Stimulated activated CD4-positive, alpha-beta T cell treated with anti-CD3 and anti-CD28 coated beads, TNF-alpha, amount 100 ng/mL, for 4 hours (primary cell): ENCODE measurements at places on chromosomes 16 and 17.

DNA sequence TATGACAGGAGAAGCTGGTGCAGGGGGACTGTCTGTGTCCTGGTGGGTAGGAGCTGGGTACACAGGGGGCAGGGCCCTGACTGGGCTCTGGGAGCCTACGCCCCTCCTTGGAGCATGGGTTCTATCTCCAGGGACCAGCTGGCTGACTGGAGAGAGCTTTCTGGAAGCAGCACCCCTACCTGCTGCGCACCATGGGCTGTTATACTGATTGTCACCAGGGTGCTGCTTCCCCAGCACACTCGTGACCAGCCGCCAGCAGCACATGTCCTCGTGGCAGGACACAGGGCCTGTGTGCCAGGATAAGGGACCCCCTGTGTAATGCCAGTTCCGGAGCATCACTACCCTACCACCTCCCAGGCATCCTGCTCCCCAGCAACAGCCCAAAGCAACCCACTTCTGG, 106.0 kb downstream of the AMFR start:
- no peak for DNase-seq

DNA sequence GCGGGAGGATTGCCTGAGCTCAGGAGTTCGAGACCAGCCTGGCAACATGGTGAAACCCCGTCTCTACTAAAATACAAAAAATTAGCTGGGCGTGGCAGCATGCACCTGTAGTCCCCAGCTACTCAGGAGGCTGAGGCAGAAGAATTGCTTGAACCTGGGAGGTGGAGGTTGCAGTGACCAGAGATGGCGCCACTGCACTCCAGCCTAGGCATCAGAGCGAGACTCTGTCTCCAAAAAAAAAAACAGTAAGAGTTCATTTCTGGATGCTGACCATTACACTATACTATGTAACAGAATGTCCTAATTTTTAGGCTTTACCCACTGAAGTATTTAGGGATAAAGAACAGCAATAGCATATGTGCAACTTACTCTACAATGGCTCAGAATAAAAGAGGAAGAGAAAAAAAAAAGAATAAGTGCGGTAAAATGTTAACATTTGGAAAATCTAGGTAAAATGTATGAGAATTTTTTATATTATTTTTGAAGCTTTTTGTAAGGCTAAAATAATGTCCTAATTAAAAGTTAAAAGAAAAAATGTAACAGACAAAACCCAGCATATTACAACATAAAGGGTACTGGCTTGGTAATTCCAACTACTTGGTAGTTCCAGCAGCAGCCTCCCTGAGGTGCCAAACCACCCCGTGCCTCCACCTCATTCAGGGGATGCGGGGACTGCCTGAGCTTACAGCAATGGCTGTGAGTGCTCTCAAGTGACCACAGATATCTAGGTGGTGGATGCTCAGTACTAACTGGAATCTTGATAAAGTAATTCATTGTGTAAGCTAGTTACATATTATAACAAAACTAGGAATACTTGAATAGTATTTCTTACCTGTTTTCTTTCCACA, 10.9 kb downstream of the COPS3 start:
- no peak for DNase-seq

- DNase-seq = no peak
Measured at GRCh38 chr16:57977418-57978069, 6.6 kb upstream of the CNGB1 start.

DNA sequence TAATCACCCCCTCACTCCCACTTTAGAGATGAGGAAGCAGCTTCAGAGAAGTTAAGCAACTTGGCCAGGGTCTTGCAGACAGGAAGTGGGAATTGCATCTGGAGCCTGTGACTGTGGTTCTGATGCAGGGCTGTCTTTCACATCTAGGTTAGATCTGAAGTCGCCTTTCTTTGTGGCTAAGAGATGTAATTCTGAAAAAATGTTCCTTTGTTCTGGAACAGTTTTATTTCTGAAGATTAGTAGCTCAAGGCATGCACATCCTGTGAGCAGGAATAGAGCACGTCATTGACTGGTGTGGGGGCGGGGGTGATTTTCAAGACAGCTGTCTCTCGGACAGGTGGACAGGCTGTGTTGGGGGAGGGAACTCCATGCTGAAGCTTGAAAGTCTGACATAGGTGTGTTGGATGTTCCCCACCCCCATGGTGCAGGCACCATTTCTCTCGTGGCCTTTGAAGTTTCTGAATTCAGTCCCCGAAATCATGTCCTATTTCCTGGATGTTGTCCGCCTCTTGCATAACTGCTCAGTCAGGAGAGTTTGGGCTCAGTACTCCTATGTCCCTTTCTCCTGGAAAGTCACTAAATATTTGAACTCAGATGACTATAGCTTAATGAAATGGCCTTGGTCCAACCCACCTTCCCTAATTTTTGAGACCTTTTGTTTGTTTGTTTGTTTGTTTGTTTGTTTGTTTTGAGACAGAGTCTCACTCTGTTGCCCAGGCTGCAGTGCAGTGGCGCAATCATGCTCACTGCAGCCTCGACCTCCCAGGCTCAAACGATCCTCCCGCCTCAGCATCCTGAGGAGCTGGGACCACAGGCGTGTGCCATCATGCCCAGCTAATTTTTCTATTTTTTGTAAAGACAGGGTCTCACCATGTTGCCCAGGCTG, 21.0 kb upstream of the HERPUD1 start:
- DNase-seq = no peak

DNA sequence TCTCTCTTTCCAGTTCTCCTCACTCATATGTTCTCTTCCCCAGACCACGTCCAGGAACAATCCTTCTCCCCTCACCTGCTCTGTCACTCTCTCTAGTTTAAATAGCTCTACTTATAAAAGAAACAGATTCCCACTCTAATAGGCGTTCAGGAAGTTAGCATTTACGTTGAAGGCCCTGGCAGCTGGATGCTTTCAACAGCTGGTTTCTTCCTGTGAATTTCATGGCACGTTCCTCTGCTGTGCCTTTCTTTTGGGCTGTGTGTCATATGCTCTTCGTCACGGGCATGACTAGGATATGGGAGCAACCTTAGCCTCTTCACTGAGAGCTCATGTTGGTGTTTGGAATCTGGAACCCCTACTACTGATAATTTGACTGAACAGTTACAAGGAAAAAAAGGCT, 73.2 kb downstream of the ZNF18 start:
- no peak for DNase-seq

DNA sequence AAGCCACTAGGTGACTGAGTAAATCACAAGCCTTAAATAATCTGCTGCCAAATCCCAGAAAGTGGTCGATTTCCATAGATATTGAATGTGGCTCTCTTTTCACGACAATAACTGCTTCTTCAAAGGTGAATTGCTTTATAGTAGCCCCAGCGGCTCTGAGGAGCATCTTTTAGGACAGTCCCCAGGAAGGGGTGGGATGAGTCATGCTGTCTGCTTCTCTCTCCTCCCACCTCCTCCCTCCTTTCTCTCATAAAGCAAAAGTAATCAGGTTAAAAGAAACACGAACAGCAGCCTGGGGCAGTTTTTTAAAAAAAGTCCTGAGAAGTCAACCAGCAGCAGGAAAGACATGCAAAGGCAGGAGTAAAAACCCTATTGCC, 1.8 kb downstream of the KIAA0513 start:
- no peak for DNase-seq

- DNase-seq = no peak
Measured at GRCh38 chr16:46828292-46828691, 2.7 kb downstream of the C16orf87 start.

DNA sequence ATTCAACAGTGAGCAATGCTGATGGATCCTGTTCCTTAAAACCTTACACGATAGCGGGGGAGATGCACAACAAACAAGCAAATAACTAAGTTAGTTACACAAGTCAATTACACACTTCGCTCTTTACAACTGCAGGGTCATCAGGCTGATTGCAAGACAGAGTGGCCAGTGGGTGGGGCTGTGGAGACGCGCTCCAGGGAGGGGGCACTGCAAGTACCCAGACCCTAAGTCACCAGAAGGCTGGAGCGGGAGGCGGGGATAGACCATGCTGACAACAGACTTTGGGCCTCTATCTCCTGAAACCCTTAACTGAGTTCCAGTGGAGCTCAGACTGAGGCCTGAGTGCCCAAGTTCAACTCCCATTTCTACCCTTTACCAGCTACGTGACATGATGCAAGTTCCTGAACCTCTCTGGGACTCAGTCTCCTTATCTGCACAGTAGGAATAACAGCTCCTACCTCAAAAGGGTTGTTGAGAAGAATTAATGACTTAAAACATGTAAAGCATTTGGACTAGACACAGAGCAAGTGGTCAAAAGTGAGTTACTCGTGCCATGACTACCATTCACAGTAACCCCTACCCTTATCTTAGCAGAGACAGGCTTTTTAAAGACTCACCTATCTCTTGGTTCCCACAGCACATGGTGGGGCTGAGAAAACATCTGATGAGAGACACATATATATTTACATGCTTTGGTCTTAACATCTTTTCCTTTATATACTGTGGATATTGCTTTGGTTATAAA, 10.4 kb downstream of the CPPED1 start:
- DNase-seq = no peak

- DNase-seq = no peak
Measured at GRCh38 chr16:23365602-23366240, 63.6 kb downstream of the SCNN1B start.

GRCh38 chr16:50121278-50121677, 31.8 kb upstream of the TENT4B start:
- no peak for DNase-seq

- no peak for DNase-seq
Measured at GRCh38 chr16:27432558-27432957, 30.6 kb downstream of the IL21R start.

DNA sequence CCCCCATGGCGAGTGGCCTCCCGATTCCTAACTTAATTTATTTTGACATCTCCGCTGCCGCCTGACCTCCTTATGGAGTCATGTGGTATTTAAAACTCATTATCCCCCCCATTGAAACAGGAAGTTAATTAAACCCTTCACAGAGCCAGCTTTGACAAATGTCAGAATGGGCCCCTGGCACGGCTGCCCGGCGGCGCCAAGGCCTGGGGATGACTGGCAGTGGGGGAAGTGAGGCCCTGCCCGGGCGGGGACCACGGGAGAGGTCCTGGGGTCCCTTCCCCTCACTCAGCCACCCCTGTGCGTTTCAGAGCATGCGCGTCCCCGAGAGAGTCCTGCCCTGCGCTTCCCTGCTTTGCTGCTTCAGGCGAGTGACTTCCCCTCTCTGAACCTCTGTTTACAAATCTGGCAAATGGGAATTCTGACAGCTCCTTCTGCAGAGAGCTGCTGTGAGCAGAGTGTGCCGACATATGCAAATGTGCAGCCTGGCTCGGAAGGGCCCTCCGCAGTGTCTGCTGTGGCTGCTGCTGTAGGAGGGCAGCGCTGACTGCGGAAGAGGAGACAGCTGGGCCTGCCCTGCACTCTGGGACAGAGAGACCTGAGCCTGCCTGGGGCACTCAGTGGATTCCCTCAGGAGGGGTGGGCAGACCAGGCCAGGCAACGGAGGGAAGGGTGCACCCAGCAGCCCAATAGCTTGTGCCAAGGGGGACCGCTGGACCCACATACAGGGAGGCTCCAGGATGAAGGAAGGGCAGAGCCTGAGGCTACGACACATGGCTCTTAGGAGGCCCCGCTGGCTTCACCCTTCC, 4.4 kb upstream of the ZFPM1 start:
- DNase-seq = no peak

- DNase-seq = no peak
Measured at GRCh38 chr16:81163671-81164070, 67.5 kb upstream of the GCSH start.

DNA sequence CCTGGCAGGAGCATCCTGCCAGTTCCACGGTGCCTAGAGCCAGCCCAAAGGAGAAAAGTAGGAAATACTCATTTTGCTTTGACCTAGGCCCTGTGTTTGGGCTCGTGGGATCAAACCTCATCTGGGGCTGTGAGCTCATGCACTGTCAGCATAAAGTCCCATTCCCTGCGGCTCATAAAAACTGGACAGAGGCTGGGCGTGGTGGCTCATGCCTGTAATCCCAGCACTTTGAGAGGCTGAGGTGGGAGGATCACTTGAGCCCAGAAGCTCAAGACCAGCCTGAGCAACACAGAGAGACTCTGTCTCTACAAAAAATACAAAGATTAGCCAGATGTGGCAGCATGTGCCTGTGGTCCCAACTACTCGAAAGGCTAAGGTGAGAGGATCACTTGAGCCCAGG, 17.9 kb downstream of the ATP6V0D1 start:
- no peak for DNase-seq

DNA sequence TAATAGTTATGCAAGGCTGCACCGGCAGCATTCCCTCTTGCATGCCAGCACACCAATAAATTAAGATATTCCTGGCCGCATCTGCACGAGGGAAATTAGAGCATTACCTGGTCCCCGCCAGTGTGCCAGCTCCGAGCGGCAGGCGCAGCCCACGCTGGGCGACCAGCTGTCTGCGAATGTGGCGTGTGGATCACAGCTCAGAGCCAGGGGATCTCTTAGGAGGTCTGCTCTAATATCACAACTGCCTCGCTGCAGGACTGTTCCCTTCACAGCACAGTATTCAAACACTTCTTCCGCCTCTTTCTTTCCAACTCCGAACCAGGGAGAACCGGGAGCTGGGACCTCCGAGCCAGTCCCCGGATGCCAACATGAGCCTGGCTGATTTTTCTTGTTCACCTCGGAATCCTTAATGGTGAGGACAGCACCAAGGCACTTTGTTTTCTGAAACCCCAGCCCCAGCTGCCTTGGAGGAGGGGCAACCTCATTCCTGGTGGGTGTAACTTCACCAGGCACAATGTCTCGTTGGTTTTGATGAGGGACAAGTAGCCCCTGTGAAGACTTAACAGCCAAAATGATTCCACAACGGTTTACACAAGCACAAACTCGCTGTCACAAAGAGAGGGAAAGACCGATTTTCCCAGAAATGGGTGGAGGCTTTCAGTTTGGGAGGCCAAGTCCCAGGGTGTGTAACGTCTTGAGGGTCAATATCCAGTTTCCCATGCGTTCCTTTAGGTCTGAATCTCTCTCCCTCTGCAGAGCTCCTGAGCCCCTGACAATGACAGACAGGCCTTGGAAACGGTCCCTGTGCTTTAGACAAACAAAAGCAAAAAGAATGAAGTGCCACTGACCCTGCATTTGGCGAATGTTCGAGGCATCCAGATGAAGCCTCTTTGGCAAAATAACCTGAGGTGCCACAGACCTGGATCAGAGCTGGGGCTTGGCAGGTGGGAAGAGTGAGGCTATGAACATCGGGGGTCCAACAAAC, 213.2 kb downstream of the C16orf78 start:
- no peak for DNase-seq

- no peak for DNase-seq
Measured at GRCh38 chr17:15262291-15263205, 2.6 kb downstream of the PMP22 start.

GRCh38 chr16:84120023-84120422, 3.3 kb upstream of the MBTPS1 start:
- no peak for DNase-seq

GRCh38 chr16:89837014-89837546, 8.8 kb downstream of the SPIRE2 start:
- DNase-seq = no peak

- DNase-seq = no peak
Measured at GRCh38 chr17:4807605-4808377, 839 bp downstream of the PLD2 start.

- no peak for DNase-seq
Measured at GRCh38 chr16:11621920-11622651, 35.4 kb upstream of the LITAF start.
